Endothelial cell of umbilical vein (primary cell): ENCODE measurements at places on chromosomes 5 and 9.

GRCh38 chr9:28922891-28923290 is 1349.6 kb upstream of the C9orf72 start:
- DNase-seq: no peak
- H3K4me1 ChIP-seq: no peaks in the 10 kb centered on the region
- H3K27me3 ChIP-seq: no peaks in the 10 kb centered on the region
- H3K4me3 ChIP-seq: no peak overlapping the region
- H3K27ac ChIP-seq: no peak overlapping the region

GRCh38 chr5:179801304-179802206 is 5.1 kb downstream of the MGAT4B start:
- no peak overlapping the region for H3K4me3 ChIP-seq
- peaks cover 22% of the 10 kb centered on the region for H3K4me1 ChIP-seq
- H3K27me3 ChIP-seq: no peaks in the 10 kb centered on the region
- peaks cover 10% of the 10 kb centered on the region for H3K36me3 ChIP-seq
- no peak overlapping the region for H3K27ac ChIP-seq

DNA sequence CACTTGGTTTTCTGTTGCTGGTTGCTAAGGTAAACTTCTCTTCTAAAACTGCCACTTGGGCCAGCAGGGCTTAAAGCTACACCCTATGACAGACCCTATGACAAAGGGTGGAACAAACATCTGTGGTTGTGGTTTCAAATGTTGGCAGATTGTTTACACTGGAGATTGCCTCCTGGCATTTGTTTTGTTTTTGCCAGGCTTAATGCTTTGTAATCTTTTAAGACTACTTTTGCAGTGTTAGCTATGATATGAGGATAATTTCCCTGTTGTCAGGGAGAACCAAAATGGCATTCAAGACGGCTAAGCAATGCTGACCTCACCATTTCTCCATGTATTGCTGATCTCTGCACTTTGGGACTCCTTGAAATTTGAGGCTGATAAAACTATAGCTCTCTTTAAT is 50.3 kb downstream of the MAMDC2 start:
- peaks cover 25% of the 10 kb centered on the region for H3K27me3 ChIP-seq
- H3K4me1 ChIP-seq: no peaks in the 10 kb centered on the region
- no peaks in the 10 kb centered on the region for H3K36me3 ChIP-seq
- no peak overlapping the region for H3K27ac ChIP-seq
- DNase-seq: no peak

DNA sequence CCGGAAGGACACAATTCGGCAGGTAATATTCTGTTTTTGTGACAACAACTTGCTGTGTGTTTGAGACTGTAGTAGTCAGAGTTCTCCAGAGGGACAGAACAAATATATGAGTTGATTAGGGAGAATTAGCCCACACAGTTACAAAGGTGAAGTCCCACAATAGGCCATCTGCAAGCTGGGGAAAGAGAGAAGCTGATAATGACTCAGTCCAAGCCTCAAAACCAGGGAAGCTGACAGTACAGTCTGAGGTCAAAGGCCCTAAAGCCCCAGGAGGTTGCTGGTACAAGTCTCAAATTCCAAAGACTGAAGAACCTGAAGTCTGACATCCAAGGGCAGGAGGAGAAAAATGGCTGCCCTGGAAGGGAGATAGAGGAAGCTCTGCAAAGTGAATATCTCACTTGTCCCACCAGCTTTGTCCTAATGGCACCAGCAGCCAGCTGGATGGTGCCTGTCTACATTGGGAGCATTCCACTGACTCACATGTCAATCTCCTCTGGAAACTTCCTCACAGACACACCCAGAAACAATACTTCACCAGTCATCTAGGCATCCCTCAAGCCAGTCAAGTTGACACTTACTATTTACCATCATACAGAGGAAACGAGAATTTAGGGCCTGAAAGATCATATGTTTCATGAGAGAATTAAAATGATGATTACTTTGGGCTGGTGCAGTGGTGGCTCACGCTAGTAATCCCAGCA is 36.3 kb upstream of the CTXN3 start:
- H3K4me1 ChIP-seq: no peaks in the 10 kb centered on the region
- no peaks in the 10 kb centered on the region for H3K27me3 ChIP-seq
- no peak for DNase-seq
- H3K36me3 ChIP-seq: no peaks in the 10 kb centered on the region

DNA sequence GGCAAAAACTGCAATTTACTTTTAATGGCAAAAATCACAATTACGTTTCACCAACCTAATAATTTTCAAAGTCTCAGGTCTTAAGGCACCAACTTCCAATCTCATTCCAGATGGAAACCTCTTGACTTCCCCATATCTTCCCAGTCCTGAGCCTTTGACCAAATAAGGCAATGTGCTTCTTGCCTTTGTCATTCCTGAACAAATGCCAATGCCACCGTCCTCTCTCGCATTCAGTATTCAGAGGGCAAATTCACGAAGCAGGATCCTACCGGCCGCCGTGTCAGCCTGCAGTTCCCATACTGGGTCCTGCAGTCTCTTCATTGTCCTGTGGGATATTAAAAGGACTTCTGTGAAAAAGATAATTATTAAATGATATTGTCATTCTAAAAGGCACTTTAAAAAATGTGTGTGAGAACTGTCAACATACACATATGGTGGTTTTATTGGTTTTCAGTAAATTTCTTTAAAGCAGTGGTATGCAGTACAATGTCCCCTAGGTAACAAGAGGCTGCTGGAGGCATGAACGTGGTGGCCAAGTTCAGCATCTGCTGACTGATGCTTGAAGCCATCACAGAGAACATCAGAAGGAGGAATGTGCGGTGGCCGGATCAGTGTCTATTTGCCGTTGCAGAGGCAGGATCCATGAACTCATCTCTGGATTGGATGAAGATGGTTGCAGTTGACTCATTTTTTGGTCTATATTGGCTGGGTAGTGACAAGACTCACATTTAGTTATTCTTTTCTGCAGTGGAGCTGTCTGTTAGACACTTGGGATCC is 101.4 kb upstream of the IRX4 start:
- no peak overlapping the region for H3K27ac ChIP-seq

DNA sequence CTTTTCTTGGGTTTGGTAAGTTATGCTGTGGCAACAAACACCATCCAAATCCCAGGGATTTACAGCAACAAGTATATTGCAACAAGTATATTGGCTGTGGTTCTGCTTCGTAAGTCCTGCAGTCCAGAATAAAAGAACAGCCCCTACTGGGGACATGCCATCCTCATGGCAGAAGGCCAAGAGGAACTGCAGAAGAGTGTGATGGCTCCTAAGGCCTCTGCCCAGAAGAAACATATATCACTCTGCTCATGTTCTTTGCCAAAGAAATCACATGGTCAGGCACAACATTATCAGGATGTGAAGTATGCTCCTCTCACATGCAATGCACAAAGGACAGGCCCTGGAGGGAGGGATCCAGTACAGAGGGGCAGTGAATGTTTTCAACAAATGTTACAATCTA is 159.6 kb upstream of the TAS2R1 start:
- no peaks in the 10 kb centered on the region for H3K27me3 ChIP-seq
- no peak overlapping the region for H3K4me3 ChIP-seq
- DNase-seq: no peak
- no peaks in the 10 kb centered on the region for H3K4me1 ChIP-seq

DNA sequence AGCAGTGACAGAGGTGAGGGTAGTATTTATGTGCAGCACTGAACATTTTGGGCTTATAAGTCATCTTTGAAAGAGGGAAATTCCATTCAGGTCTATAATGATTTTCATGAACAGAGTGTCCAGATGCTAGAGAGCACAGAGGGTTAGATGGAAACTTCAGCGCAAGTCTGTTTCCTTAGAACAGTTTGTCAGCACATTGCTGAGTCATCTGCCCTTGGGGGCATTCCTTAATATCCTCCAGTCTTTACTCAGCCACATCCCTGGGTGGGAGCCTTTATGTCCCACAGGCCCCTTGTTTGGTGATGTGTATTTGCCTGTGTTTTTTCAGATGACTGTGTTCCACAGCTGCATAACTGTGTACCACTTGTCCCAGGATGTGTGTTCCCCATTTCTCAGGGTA is 138.5 kb upstream of the S1PR3 start:
- peak; percentile 92 for DNase-seq
- H3K36me3 ChIP-seq: no peaks in the 10 kb centered on the region
- peaks cover 11% of the 10 kb centered on the region for H3K4me1 ChIP-seq

GRCh38 chr5:123047706-123048105 is 11.2 kb upstream of the PPIC start:
- H3K4me1 ChIP-seq: no peaks in the 10 kb centered on the region
- peaks cover 5% of the 10 kb centered on the region for H3K27me3 ChIP-seq
- H3K27ac ChIP-seq: no peak overlapping the region
- H3K4me3 ChIP-seq: no peak overlapping the region
- no peaks in the 10 kb centered on the region for H3K36me3 ChIP-seq
- DNase-seq: no peak

GRCh38 chr5:177462021-177462670 is 11.3 kb downstream of the DBN1 start:
- peak overlapping the region; percentile 63 for H3K27ac ChIP-seq
- no peaks in the 10 kb centered on the region for H3K27me3 ChIP-seq
- H3K4me1 ChIP-seq: peaks cover 17% of the 10 kb centered on the region
- no peak overlapping the region for H3K4me3 ChIP-seq
- peaks cover 19% of the 10 kb centered on the region for H3K36me3 ChIP-seq
- peak; percentile 57 for DNase-seq

GRCh38 chr5:119390404-119390803 is 34.6 kb downstream of the TNFAIP8 start:
- no peak overlapping the region for H3K27ac ChIP-seq
- H3K4me1 ChIP-seq: peaks cover 25% of the 10 kb centered on the region
- no peak for DNase-seq
- no peaks in the 10 kb centered on the region for H3K27me3 ChIP-seq
- no peak overlapping the region for H3K4me3 ChIP-seq
- no peaks in the 10 kb centered on the region for H3K36me3 ChIP-seq

GRCh38 chr9:134778841-134779411 is 101.7 kb upstream of the FCN2 start:
- H3K27me3 ChIP-seq: no peaks in the 10 kb centered on the region
- no peaks in the 10 kb centered on the region for H3K36me3 ChIP-seq

DNA sequence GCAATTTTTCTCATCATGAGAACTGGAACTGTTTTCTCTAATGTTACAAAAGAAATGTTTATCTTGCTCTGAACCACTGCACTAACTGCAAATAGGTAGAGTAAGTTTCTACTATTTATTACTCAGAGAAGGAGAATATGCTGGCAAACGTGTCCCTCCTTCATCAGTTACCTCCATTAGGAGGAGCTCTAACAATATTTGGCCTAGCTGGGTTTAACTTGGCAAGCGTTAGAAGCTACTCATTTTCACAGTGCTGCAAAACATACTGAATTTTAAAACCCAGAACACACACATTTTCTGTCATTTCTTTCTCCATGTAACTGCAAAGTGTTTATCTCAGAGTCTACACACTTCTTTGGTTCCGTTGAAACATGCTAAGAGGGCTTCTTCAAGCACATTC is 101.0 kb upstream of the GABRG2 start:
- no peak for DNase-seq
- no peaks in the 10 kb centered on the region for H3K27me3 ChIP-seq
- no peak overlapping the region for H3K4me3 ChIP-seq
- no peaks in the 10 kb centered on the region for H3K36me3 ChIP-seq
- H3K4me1 ChIP-seq: no peaks in the 10 kb centered on the region

GRCh38 chr5:76040806-76041205 is 42.4 kb upstream of the SV2C start:
- H3K27me3 ChIP-seq: no peaks in the 10 kb centered on the region
- H3K36me3 ChIP-seq: no peaks in the 10 kb centered on the region
- no peak overlapping the region for H3K27ac ChIP-seq
- no peak overlapping the region for H3K4me3 ChIP-seq
- DNase-seq: no peak
- H3K4me1 ChIP-seq: no peaks in the 10 kb centered on the region

DNA sequence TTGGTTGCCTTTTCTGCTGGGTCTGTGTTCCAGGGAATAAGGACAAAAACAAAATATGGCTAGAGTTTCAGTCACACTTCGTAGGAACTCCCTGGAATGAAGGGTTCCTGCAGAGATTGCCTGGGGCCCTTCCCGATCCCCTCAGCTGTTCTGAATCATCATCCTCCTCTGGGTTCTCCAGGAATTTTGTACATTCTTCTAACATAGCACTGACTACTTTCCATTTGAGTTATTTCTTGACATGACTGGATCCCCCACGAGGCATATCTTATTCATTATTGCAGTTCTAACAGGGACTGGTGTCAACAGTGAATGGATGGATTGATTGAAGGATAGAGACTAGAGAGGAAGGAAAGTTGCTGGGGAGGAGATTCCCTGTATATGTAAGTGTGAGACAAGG is 49.2 kb upstream of the TNC start:
- H3K36me3 ChIP-seq: no peaks in the 10 kb centered on the region
- no peak overlapping the region for H3K4me3 ChIP-seq
- H3K27ac ChIP-seq: no peak overlapping the region
- no peak for DNase-seq
- no peaks in the 10 kb centered on the region for H3K27me3 ChIP-seq
- no peaks in the 10 kb centered on the region for H3K4me1 ChIP-seq

GRCh38 chr9:21450733-21451394 is 10.6 kb downstream of the IFNA1 start:
- peaks cover 9% of the 10 kb centered on the region for H3K27me3 ChIP-seq
- H3K27ac ChIP-seq: no peak overlapping the region
- no peaks in the 10 kb centered on the region for H3K36me3 ChIP-seq
- DNase-seq: no peak
- H3K4me3 ChIP-seq: no peak overlapping the region

GRCh38 chr9:113901221-113901688 is 25.1 kb downstream of the ZNF618 start:
- peaks cover 11% of the 10 kb centered on the region for H3K4me1 ChIP-seq
- H3K27ac ChIP-seq: no peak overlapping the region
- peaks cover 2% of the 10 kb centered on the region for H3K36me3 ChIP-seq
- H3K4me3 ChIP-seq: no peak overlapping the region
- no peak for DNase-seq
- H3K27me3 ChIP-seq: no peaks in the 10 kb centered on the region

DNA sequence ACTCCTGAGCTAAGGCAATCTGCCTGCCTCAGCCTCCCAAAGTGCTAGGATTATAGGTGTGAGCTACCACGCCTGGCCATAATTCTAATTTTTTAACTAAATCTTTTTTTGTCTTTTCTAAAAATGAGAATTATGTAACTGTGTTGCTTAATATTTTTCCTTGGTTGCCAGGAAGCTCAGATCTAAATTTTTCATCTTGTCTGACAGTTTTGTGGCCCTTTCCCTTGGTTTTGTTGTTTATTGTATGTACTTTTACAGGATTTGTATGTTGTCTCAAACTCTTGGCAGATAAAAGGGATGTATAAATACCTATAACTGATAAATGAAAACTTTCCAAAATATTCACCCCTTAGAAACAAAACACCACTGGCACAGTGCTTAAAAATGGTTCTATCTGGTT is 88.2 kb upstream of the KLF9 start:
- H3K27me3 ChIP-seq: no peaks in the 10 kb centered on the region
- H3K36me3 ChIP-seq: no peaks in the 10 kb centered on the region
- no peak for DNase-seq
- H3K4me1 ChIP-seq: no peaks in the 10 kb centered on the region
- no peak overlapping the region for H3K4me3 ChIP-seq

- no peaks in the 10 kb centered on the region for H3K36me3 ChIP-seq
- no peak overlapping the region for H3K27ac ChIP-seq
- H3K4me1 ChIP-seq: no peaks in the 10 kb centered on the region
- no peak overlapping the region for H3K4me3 ChIP-seq
- no peaks in the 10 kb centered on the region for H3K27me3 ChIP-seq
Observed at GRCh38 chr5:94699562-94699961, 81.1 kb downstream of the SLF1 start.
